ENCODE measurements at places on chromosomes 7 and 10.

- DNase-seq: no peak
Measured at GRCh38 chr7:96786261-96786997, 76.8 kb upstream of the SEM1 start.

- DNase-seq: no peak
Measured at GRCh38 chr7:1954366-1955004, 278.3 kb downstream of the MAD1L1 start.

DNA sequence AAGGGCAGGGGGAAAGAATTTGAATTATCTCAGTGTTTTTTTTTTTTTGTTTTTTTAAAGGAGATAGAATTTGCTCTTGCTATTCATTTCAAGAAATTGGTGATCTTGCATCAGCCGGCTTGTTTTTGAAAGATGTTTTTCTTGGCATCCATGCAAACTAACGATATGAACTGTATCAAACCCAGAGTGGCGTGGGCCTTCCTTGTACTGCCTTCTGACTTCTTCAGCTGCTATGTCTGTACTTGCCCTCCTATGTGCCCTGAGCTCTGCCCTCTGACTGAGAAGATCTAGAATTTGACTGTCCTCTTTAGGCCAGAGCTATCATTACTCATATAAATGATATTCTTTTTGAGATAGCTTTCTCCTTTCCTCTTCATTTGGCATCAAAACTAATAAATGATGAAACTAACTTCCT lies 183.1 kb downstream of the EXOC4 start:
- no peak for DNase-seq

DNA sequence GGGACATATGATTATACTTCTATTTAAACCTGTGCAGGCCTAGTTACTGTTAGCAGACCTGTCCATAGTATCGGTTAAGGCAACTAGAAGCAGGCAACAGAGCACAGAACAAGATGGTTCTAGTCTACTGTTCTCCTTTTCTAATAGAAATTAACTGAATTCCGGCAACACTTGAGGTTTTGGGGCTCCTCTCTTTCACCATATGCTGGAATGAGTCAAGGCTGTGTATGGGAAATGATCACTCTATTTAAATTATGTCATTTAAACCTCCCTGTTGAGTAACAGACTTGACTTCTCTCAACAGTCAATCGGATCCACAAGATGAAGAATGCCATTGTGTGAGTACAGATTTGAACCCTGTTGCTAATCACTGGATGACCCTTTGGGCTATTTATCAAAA lies 6.2 kb upstream of the OTUD1 start:
- no peak for DNase-seq

DNA sequence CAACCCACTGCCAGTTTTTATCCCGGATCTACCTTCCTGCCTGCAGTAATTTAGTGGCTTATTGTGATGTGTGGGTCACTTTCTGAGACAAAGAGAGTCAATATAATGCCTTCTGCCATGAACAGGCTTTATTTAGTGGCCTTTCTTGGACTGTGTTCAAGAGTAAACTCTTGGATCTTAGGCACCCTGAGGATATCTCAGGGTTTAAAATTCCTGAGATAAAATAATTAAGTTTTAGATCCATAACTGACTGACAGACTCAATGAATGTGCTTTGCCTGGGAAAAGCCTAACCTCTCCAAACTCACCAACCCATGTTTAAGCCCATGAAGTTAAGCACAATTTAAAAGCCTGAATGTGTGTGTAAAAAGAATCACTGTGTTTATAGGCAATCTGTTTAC lies 564.3 kb downstream of the LRMDA start:
- no peak for DNase-seq

DNA sequence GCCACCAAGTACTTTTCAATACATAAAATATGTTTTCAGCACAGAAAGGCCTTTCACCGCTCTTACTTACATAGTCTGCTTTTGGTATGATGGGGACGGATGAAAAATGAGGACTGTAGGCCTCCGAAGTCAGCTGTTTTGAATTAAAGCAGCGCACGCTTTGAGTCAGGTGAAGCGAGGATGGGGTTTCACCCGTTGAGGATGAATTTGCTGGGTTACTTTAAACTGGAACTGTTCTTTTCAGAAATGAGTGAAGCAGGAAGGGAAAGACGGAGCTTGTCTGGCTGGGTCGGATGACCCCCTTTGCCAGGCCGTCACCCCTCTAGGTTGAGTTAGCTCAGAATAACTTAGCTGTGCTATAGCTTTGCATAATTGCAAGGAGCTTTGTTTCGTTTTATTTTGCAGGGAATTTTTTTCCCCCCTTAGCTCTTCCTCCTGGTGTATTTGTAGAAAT lies 40.0 kb downstream of the CUX1 start:
- DNase-seq: no peak

- no peak for DNase-seq
Measured at GRCh38 chr7:151652111-151652510, 132.4 kb upstream of the RHEB start.

- no peak for DNase-seq
Measured at GRCh38 chr7:67451306-67451705, 454.7 kb downstream of the TYW1 start.

- no peak for DNase-seq
Measured at GRCh38 chr7:142796001-142796500, 25.3 kb downstream of the PRSS2 start.
